ENCODE measurements at places on chromosomes 3 and 15.

- no peak for DNase-seq
Measured at GRCh38 chr15:58573270-58573669, 141.5 kb downstream of the LIPC start.

GRCh38 chr3:26104851-26105251 lies 315.0 kb downstream of the OXSM start:
- DNase-seq: no peak

DNA sequence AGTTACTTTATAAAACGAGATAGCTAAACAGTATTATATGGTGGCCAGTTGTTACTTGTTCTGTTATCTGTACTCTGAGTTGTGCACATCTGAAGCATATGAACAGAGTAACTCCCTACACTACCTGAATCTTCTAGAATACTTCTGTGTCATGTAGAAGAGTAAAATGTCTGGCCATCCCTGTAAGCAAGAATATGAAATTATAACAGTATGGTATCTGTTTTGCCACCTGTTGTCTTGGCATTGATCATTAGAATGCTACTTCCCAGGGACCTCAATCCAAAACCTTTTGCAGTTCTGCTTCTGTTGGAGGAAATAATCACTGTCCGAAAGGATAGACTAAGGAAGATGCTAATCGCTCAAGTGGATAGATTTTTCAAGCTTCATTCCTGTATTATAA lies 1.9 kb downstream of the TEX9 start:
- DNase-seq: no peak

DNA sequence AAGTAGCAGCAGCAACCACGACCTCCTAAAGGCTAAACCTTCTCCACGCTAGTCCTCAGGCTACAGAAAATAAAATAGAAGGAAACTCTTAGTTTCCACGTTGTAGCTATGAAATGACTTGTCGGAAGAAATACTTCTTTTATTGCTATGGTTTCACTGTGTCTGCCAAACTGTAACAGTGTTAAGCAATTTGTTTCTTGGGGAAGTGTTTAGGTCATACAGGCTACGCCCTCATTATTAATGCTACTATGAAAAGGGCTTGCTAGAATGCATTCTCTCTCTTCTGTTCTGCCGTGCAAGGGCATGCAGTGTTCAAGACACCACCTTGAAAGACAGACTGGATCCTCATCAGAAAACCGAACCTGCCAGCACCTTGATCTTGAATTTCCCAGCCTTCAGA lies 462.7 kb downstream of the PLOD2 start:
- no peak for DNase-seq

DNA sequence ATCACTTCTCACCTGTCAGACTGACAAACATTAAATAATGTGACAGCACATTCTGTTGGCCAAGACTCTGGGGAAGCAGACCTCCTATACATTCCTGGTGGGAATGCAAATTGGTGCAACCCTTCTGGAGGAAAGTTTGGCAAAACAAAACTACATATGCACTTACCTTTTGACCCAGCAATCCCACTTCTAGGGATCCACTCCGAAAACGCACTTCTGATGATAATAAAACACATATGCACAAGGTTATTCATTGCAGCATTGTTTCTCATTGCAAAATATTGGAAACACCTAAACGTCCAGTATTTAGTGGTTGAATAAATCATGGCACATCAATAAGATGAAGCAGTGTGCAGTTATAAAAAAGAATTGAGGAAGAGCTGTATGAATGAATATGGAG lies 145.5 kb upstream of the ABHD17C start:
- DNase-seq: no peak

DNA sequence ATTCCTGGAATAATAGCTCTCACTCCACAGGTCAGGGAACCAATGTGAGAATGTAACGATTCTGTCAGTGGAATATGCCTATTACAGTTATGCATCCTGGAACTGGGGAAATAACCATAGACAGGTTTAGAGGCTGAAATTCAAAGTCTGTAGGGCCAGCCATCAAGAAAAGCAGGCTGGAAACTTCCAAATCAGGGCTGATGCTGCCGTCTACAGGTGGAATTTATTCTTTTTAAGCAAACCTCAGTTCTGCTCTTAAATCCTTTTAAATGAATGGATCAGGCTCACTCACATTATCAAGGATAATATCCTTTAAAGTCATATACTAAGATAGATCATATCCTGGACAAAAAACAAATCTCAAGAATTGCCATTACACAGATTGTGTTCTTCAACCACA lies 699.8 kb downstream of the NR2F2 start:
- DNase-seq: no peak

DNA sequence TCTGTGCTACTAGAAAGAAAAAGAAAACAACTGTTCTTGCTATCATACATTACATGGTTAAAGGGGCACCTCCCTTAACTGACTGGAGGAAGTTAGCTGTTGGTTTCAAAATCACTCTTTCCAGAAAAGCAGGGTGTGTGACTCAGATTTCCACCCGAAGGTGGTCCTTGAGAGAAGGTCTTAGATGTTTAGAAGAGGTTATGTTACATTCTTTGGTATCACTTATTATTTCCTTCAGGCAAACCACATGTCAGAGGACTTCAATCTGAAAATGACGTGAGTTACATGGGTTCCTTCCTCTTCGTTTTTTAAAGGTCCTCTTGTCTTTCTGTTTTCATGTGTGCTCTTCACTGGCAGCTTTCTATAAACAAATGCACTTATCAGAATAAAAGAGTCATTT lies 307.9 kb upstream of the CBLB start:
- no peak for DNase-seq

- DNase-seq: no peak
Measured at GRCh38 chr15:38724827-38725226, 160.2 kb upstream of the RASGRP1 start.

DNA sequence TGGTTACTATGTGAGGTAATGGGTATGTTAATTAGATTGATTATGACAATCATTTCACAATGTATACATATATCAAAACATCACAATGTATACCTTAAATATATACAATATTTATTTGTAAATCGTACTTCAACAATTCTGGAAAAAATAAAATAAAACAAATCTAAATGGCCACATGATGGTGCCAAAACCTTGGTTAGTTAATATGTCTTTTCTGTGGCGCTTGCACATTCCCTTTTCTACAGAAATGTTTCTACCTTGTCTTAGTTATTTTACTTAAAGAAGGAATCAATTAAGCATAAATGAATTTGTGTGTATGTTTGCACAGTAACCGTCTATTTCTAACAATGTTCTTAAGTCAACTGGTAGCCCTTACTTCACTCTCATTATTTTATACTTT lies 53.4 kb downstream of the OXSM start:
- DNase-seq: no peak

DNA sequence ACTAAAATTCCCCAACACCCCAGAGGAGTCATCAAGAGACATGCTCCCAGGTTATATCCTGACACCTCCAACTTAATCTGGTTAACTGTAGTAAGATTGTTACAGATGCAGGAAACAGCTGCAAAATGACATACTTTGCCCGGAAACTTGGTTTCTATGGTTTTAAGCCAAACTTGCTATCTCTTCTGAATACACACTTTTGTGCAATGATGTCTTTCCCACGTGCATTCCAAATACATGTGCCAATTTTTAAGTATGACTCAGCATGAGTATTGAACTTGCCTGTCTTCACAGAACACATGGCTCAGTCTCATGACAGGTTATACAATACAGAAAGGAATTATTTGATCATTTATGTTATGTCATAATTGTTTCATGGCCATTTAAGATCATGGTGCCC lies 207.0 kb upstream of the DCBLD2 start:
- no peak for DNase-seq

DNA sequence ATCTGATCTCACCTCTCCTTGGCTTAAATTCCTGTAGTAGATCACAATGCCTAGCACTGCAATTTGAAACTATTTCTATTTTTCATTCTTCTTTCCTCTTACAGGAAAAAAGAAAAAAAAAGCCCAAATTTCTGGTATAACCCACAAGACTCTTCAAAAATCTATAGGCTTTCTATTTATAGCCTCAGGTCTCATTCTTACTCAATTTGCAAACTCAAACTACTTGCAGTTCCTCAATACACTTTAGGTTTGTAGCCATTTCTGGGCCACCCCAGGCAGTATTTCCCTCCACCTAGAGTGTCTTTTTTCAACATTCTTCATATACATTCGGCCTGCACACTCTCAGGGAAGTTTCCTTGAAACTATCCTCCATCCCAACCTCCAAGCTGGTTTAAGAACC lies 169.0 kb downstream of the TBC1D5 start:
- DNase-seq: no peak

DNA sequence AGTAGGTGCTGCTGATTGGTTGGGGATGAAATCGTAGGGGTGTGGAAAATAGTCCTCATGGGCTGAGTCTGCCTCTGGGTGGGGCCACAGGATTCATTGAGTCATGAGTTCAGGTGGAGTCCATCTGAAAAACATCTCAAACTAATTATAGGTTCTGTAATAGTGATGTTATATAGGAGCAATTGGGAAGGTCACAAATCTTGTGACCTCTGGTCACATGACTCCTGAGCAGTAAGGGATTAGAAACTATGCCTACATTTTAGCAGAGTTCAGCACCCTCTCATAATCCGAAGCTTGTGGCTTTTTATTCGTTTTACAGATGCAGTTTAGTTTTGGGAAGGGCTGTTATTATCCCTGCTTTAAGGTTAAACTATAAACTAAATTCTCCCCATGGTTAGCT lies 22.9 kb upstream of the NEDD4 start:
- no peak for DNase-seq

GRCh38 chr3:19190602-19191001 lies 42.3 kb downstream of the KCNH8 start:
- no peak for DNase-seq

DNA sequence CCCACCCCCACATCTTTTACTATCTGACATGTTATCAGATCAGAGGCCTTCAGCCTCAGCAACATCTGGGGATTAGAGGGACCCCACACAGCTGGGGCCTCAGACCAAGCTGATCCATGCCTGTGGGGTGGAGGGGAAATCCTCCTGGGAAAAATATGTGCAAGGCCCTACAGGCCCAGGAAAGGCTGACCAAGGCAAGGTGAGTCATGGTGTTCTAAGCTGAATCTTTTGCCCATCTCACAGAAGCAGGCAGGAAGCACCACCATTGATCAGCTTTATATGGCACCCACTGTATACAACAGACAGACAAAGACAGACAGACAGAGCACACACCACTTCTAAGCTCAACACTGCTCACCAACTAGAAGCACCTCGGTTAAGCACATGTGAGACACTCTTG lies 12.4 kb upstream of the PARP6 start:
- DNase-seq: no peak

GRCh38 chr3:195806916-195807231 lies 4.9 kb downstream of the MUC4 start:
- DNase-seq: no peak

DNA sequence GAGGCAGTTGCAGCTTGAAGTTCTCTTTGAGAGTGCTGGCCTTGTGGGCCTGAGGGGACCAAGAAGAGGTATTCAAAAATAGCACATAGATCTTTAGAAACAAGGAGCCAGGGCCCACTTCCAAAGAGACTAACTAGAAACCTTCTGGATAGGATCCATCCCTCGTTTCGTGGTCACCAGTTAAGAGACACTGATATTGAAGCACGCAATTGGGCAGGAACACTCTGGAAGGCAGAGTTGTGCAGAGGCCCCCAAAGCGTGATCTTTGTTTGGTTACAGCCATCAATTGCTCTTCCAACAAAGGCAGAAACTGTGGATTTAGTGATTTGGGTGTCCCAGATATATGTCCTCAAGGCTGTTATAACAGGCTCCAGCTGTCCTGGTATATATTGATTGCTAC lies 46.7 kb upstream of the ACAN start:
- no peak for DNase-seq

DNA sequence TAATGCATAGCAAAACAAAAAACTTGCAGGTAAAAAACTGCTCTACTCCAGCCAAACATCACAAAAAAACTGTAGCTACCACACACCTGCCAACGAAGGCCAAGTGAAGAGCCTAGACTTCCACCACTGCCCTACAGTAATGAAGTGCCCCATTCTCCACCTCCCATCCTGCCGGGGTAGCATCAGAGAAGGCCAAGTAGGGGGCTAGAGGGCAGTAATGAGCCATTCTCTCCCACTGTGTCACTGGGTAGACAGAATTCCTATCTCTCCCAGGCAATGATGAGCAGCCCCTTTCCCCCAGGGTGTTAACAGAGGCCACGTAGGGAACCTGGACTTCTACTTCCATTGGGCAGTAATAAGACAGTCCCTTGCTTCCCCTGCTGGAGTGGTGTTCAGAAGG lies 9.5 kb downstream of the SEC22C start:
- DNase-seq: no peak

GRCh38 chr3:22364851-22365250 lies 613.8 kb upstream of the ZNF385D start:
- DNase-seq: no peak

DNA sequence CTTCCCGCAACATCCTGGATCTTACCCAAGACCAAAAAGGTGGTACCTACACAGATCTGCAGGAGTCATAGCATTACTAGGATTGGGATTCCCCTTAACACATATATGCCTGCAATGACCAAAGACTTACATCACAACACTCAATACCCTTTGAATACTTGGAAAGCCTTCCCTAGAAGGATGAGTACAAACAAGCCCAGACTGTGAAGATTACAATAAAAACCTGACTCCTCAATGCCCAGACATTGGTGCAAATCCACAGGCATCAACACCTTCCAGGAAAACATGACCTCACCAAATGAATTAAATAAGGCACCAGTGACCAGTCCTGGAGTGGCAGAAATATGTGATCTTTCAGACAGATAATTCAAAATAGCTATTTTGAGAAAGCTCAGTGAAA lies 326.8 kb downstream of the TBL1XR1 start:
- no peak for DNase-seq

DNA sequence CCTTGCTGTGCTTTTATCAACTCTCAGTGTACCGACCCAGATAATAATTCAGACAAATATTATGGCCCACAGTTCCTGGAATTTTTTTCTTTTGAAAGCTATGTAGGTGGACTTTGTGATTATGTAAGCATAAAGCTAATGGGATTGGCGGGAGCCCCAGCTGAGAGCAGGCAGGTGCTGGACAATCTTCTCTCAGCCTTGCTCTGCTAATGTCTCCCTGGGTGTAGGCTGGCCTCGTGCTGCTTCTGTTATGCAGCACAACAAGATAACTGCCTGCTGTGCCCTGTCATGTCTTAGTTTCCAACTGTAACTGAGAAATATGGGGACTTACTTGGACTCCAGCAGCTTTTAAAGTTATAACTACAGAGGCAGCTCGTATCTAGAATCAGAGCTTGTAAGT lies 415.0 kb downstream of the PDCD6IP start:
- DNase-seq: no peak

- DNase-seq: no peak
Measured at GRCh38 chr3:157226173-157226847, 66.4 kb upstream of the CCNL1 start.

GRCh38 chr3:195254454-195255175 lies 16.3 kb downstream of the XXYLT1 start:
- no peak for DNase-seq

DNA sequence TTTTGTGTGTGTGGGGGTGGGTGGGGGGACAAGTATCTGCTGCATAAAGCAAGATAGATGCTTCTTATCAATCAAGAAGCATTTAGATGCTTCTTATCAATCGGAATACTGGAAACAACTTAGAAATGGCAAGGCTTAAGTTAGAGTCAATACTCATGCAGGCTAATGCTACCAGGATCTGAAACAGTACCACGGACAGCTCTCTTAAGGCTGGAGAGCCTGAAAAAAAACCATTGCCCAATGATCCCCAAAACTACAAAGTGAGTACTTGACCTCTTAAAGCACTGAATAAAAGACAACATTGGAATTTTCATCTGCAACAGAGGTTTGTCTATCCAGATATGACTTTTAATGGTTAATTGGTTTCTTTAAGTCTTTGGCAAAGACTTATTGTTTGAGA lies 262.3 kb downstream of the GAP43 start:
- no peak for DNase-seq

All from activated CD8-positive, alpha-beta memory T cell treated with anti-CD3 and anti-CD28 coated beads, Interleukin-2, amount 50 U/mL, for 48 hours (primary cell).